ENCODE measurements at places on chromosomes 2 and 18.
A peak's percentile ranks its signal among the peaks of the same experiment; 100 is the strongest.

- DNase-seq: peak; percentile 69
These were observed 147.3 kb downstream of the IRS1 start for GRCh38 chr2:226652369-226652768.

DNA sequence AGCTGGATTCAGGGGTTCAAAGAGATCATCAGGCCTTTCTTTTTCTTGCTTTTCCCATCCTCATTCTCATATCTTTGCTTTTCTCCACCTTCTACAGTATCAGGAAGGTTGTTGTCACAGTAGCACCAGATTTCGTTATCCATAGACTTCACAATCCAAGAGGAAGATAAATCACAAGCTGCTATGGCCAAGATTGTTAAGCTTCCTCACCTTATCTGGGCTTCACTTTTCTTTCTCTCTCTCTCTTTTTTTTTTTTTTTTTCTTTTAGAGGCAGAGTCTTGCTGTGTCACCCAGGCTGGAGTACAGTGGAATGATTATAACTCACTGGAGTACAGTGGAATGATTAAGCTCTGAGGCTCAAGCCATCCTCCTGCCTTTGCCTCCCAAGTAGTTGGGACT lies 93.5 kb downstream of the TTC27 start:
- DNase-seq: no peak

DNA sequence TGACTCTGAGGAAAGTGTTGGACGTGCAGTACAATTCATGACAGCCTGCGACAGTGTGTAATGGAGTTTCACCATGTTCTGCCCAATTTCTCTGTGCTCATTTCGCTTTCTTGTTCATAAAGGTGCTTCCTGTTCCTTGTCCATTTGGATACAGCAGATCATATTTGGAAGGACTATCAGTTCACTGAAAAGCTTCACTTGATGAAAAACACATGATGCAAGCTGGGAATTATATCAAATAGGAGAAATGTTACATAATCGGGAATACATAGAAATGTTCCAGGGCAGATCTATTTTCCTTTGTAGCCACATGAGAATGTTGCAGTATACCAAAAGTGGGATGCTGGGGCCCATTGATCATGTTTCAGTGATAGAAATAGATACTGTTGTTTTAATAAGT lies 266.3 kb upstream of the SLC14A2 start:
- no peak for DNase-seq

DNA sequence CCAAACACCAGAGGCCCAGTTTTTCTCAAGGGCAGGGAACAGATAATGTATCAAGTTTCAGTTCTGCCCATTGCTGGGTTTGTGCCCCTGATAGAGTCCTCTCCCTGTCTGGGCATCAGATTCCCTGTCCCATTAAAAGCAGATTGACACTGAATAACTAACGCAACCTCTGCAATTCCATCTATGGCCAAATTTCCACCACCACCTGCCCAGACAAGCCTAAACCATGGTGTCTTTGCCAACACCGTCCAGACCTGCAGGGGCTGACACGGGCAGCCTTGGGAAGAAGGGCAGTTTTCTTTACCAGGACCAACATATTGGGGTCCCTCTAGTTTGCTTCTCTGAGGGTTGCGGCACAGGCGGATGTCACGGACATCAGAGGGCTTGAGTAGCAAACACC lies 26.4 kb upstream of the PAX8 start:
- DNase-seq: no peak

DNA sequence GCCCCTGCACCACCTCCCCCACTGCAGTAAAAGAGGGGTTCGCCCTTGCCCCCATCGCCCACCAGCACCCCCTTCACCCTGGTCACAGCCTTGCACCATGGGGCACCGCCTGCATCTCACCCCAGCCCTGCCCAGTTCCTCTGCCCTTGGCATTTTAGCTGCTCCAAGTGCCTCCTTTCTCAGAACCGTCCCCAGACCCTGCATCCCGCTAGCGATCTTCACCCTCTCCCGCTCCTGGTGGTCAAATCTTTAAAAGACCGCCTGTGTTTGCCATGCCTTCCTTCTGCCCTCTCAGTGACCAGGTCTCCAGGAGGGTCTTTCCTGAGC lies 114.7 kb upstream of the OTOS start:
- no peak for DNase-seq

DNA sequence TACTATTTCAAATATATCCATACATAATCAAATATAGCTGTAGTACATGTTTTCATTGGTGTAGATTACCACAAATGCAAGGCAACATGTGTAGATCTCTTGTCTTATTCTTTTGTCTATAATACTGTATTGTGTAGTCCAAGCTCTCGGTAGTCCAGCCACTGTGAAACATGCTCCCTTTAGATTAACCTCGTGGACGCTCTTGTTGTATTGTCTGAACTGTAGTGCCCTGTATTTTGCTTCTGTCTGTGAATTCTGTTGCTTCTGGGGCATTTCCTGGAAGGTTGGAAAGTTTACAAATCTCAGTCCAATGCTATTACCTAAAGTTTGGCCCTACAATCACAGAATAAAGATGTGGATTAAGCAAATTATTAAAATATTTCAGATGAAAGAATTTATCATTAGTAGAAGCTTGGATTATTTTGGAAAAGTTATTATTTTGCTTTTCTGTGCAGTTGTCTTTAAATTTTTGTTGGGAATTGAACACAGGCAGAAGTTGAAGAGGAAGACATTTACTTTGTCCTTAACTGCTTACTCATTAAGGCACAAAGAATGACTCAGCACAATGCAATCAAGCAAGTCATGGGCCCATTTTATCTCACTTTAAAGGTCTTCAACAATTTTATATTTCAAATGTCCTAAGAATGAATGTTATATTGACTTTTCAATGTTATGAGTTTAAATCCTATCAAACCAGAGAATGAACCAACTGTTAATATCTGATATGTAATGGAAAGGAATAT lies 103.4 kb upstream of the CAVIN2 start:
- DNase-seq: no peak

DNA sequence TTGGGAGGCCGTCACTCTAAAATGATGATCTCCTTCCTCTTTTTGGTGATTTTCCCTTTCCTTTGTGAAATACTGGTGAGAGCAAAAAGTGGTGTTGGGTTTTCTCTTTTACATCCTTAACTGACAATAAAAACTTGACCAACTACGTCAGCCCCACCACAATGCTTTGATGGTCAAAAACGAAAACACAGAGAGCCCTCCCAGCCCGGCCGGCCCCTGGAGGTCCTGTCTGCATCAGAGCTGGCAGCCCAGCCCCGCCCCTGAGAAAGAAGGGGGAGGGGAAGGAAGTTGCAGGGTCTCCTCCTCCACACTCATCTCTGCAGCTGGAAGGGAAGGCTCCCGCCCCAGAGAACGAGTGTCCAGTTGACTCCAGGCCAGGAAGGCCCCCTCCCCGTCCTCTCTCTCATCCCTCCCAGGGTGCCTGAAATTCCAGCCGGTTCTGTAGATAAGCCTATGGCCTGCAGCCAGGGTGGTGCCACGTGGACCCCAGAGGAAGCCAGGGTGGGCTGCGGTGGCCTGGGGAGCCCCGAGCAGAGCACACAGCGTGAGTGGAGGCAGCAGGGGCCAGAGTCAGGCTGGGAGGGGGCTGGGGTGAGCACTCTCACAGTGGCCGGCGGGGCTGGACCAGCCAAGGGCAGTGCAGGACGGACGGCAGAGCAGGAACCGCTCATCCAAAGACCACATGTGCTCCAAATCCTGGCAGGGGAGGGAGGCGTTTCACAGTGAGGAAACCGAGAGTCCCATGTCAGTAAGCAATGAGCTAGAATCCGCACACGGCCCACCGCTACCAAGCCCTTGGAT lies 19.8 kb downstream of the BIN1 start:
- DNase-seq: peak; percentile 95

DNA sequence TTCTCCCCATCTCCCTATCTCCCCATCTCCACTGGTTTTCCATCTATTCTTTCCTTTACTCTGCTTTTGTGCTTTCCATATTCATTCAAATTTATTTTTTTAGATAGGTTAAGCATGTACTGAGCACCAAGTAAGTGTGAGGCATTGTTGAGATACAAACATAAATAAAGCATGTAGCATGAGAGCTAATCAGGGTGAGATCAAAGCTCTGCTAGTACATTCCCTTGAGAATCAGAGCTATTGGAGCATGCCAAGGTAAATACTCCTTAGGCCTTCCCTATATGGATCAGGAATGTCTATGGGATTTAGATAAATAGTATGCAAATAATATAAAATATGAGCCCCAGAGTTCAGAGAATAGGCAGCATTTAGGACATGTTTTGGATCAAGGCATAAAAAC lies 25.3 kb downstream of the BABAM2 start:
- no peak for DNase-seq

DNA sequence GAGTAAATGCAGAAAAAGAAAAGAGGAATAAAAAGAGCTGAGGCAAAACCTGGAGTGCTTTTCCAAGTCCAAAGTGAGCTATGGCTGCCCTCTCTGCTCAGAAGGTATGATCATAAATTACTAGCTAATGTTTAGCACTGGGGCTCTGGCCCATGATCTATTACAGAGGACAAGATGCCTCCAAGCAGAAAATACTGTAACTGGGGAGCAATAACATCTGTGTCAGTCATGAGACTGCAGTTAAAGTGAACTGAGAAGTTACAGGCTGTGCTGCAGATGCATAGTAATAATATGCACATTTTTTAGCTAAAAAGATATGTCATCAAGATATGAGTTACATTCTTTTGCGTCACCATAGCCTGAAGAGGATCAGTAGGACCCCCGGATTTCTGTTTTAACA lies 209.4 kb upstream of the RBBP8 start:
- DNase-seq: no peak

DNA sequence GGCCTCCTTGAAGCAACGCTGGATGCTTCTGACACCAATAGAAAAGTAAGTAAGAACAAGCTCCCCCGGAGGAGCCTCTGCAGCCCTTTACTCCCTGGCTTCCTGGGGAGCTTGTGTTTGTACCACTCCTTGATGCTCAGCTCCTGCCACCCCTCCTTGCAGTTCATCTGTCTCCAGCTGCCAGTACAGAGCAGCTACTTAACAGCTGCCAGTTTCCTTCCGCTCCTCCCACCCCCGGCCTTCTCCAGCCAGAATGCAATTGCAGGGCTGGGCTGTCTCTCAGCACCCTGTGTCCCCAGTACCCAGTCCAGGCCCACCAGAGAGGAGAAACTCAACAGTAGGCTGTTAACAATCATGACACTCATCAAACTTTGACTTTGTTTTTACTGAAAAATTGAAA lies 109.4 kb downstream of the AOX1 start:
- DNase-seq: peak; percentile 22

DNA sequence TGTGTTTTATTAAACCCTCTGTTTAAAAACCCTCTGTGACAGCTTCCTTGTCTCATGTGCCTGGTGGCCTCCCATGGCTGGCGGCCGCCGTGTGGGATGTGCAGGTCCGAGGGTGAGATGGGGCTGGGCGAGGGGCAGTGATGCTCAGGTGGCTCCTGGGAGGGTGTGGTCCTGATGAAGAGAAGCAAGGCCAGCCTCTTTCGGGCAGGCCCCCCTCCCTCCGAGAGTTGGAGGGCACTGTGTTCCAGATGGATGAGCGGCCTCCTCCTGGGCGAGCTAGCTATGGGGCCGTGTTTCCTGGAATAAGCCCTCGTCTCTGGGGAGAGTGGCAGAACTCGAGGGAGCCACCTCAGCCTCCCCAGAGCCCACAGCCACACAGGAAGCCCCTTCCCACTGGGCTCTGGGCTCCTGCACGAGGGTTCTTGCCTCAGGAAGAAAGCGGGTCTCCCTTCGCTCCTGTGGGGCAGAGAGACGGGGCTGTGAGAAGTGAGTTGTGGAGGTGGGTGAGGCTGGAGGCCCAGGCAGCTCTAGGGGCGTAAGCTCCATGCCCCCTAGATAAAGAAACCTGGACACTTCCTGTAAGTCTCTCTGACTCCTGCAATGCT lies 72.1 kb downstream of the ASB1 start:
- DNase-seq: no peak

DNA sequence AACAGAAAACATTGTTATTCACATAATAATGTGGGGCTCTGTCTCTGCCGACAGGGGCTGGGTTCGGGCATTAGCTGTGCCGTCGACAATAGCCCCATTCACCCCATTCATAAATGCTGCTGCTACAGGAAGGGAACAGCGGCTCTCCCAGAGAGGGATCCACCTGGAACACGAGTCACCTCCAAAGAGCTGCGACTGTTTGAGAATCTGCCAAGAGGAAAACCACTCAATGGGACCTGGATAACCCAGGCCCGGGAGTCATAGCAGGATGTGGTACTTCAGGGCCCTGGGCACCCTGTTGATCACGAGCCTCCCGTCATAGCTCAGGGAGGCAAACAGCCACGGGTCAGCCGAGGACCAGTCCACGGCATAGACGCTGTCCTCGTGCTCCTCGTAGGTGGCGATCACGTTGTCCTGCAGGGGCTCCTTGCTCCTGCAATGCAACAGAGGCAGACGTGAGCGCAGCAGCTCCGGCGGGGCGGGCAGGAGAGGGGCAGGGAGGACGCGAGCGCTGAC lies 188.5 kb downstream of the EIPR1 start:
- no peak for DNase-seq

DNA sequence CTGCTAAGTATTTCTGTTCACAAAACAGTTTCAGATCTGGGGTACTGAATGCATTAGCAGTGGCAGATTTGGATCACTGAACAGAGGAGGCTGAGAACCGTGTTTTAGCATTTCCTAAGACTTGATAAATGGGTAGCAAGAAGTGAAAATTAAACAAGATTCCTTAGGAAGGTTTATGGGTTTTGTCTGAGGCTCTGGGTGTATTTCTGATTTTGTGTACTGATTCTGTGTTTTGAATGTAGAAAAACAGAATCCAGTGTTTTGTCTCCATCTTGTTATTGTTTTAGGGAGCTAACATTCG lies 1.4 kb downstream of the FAM117B start:
- DNase-seq: no peak

DNA sequence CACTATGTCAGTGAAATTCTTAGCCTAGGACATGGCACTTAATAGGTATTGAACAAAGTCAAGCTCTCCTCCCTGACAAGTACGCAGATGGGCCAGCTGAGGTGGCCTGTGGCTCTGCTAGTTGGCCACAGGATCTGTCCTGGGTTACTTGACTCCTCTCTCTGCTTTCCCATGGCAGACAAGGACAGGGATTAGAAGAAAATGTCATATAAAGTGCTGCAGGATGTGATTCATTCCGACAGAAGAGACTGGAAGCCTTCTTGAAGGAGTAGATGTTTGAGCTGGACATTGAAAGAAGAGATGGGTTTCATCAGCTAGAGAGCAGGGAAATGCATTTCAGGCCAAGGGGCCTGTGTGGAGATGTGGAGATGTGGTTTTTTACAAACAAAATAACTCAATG lies 46.7 kb downstream of the SMAD7 start:
- no peak for DNase-seq

- DNase-seq: peak; percentile 96
These were observed 27.0 kb downstream of the TMEM200C start for GRCh38 chr18:5868218-5868854.

DNA sequence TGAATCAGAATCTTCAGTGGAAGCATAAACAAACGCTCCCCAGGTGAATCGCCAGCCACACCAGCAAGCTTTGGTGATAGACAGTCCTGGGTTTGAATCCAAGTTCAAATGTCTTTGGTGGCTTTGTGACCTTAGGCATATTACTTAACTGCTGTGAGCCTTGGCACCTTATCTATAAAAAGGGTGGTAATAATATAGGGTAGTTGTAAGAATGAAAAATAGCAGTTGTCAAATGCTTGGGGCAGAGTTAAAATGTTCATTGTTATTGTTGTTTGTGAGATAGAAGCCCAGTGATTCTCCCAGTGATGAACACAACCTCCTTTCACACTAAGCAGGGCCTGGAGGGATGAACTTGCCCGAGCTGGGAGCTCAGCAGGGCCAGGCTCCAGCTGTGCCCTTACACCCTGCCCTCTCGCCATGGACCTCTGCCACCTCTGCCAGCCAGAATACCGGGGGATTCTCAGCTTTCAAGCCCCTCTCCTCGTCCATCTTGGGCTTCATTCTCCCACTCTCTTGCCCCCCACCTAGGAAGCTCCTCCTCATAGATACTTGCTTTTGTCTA lies 6.1 kb upstream of the TMBIM1 start:
- no peak for DNase-seq
